ENCODE measurements at places on chromosomes 2 and 18.

DNA sequence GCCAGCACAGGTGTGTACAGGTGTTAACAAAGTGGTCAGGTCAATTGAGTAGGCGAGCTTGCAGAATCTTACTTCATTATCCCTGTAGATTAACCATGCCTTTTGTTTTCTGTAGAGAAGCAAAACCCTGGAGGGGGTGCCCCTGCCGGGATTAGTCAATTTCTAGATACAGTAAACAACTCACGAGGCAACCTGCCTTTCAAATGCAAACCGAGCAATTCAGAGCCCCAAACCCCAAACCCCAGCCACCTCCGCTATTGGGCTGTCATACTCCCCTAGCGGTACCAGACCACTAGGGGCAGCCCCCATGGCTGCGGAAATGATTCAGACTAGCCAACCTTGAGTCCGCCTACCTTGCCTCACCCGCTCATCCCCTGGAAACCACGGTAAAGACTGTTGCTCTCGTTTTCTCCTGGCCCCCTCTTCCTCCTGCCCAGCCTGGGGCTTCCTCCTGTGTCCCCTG is 61.4 kb upstream of the KIF5C start:
- peak; percentile 89 for DNase-seq

- DNase-seq, result no peak
Observed at GRCh38 chr2:152413228-152414030, 78.5 kb downstream of the FMNL2 start.

DNA sequence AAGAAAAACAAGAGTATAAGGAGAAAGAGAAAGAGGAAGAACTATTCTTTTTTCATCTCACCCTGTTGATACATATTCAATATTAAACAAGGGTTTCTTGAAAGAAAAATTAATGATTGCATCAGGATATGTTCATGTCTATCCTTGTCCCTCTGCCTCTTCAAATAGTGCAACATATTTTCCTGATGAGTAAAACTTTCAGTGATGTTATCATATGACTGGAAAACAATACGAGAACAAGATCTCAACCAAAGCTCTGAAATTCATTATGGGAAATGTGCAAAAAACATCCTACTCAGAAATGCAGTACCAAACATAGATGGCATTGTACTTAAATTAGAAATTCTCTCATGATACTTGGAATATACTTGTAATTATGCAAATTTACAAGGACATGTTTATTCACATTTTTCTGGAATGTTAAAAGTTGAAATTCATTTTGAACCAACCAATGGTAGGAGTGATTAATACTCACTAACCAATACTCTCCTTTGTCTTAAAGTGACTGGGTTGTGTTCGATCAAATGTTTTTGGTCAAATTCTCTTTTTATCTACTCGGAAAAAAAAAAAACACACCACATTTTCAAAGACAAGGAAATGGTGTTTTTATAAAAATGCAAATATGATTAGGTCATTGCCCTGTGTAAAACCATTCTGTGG is 148.9 kb upstream of the GULP1 start:
- no peak for DNase-seq

GRCh38 chr2:234451852-234452625 is 44.8 kb downstream of the ARL4C start:
- DNase-seq, result no peak

DNA sequence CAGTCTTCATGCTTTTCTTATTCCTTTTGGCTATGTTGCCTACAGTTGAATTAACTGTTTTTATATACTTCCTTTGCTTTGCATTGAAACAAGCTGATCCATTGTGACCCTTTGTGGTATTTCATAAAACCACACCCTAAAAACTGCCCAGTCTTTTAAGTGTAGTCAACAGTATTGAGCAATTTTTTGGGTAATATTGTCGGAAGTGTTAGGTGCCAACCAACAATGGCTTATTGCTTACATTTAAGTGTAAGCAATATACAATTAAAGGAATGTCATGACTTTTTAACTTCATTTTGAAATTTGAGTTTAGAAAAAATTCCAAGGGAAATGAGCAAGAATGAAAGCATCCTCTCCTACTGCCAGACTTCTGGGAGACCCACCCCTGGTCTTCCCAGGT is 174.1 kb downstream of the NEDD4L start:
- no peak for DNase-seq

DNA sequence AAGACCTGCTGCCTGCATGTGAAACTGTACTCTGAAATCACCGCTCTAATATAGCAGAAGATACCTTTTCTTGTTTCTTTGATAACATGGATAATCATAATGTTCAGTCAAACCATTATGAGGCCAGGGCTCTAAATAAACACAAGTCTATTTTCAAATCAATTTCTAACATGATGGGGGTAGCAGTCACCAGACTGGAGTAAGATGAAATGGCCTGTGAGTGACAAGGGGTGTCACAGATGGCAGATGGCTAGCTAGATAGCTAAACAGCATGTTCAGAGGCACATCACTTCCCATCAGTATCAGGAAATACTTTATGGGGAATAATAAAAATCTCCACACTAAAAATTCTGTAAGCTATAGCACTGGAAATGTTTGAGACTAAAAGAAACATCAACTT is 14.0 kb downstream of the MBD2 start:
- no peak for DNase-seq

GRCh38 chr2:158134655-158135054 is 33.0 kb downstream of the UPP2 start:
- DNase-seq, result no peak

- no peak for DNase-seq
Observed at GRCh38 chr18:79720359-79720733, 40.7 kb downstream of the CTDP1 start.

- no peak for DNase-seq
Observed at GRCh38 chr2:112850588-112850987, 14.0 kb upstream of the IL1B start.

GRCh38 chr18:77119101-77119850 is 13.3 kb downstream of the MBP start:
- no peak for DNase-seq

DNA sequence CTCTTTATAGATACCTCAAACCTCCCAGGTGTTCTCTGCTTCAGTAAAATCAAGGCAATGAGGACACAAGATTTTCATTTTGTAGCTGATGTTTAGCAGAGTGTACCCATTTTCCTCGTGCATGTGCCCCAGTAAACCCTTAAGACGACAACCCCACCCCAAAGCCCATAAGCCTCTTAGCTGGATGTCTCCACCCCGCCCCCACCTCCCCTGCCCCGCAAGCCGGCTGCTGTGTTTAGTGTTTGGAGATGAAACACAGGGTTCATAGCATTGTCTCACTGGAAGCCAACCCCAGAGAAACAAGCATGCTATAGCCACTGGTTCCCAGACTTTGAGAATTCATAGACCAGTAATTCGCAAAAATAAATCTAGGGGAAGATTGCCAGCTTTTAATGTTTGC is 5.8 kb upstream of the SAG start:
- DNase-seq, result no peak

DNA sequence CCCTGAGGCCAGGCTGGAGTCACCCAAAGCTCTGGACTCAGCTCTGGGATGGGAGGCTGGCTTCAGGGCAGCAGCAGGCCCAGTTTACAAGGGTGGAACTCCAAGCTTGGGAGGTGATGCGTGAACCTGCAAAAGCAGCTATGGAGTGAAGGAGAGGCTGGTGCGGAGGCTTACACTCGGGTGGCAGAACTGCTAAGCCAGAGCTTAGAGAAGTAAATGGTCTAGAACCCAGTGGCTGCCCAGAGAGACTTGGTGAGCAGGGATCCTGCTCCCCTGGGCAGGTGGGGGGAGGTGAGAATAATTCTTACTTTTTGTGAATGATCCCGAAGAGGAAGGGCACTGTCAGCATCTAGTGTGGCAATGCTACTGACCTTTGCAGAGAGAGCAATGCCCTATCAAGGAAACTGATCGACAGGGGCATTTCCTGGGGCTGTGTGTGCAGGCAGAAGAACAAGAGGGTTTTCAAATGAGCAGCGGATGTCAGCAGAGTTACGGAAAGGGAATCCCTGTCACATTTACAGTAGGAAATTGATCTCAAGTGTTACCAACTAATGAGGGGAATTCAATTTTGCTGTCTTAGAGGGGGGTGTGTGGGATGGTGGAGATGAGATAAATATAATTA is 80.4 kb downstream of the TGFA start:
- DNase-seq, result no peak

GRCh38 chr18:23177433-23178072 is 42.3 kb downstream of the CABLES1 start:
- no peak for DNase-seq

- no peak for DNase-seq
Observed at GRCh38 chr2:36379710-36380448, 24.3 kb downstream of the CRIM1 start.

GRCh38 chr2:241968417-241968816 is 98.9 kb downstream of the RTP5 start:
- no peak for DNase-seq

GRCh38 chr2:219252900-219253752 is at the start of gene TUBA4B:
Gene TUBA4B, plus strand, starts transcription at chr2:219253243. Its CDS starts 165 bp downstream, at chr2:219253408.
- DNase-seq, result peak; percentile 62

- no peak for DNase-seq
Observed at GRCh38 chr2:69831354-69831905, 2.0 kb downstream of the GMCL1 start.

- DNase-seq, result no peak
Observed at GRCh38 chr2:196213252-196213980, 42.0 kb upstream of the STK17B start.

- no peak for DNase-seq
Observed at GRCh38 chr2:175872005-175872348, 130.1 kb downstream of the LNPK start.

DNA sequence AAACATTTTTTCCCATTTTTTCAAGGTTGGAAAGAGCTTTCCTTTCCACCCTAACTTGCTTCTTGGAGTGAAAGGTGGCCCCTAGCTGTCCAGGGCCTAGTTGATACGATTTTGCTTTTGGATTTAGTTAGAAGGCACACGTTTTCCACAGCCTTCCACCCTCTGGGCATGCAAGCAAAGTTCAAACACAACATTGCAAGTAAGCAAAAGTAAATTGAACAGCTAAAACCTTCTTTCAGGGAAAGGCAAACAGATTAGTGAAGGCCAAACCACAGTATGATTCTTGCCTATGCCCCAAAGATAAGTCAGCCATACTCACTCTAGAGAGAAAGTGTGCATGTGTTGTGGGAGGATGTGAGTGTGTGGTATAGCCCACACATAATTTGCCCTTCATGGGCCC is 273.7 kb upstream of the KLHL29 start:
- no peak for DNase-seq

- peak; percentile 44 for DNase-seq
Observed at GRCh38 chr2:230713331-230714135, 891 bp downstream of the CAB39 start.

DNA sequence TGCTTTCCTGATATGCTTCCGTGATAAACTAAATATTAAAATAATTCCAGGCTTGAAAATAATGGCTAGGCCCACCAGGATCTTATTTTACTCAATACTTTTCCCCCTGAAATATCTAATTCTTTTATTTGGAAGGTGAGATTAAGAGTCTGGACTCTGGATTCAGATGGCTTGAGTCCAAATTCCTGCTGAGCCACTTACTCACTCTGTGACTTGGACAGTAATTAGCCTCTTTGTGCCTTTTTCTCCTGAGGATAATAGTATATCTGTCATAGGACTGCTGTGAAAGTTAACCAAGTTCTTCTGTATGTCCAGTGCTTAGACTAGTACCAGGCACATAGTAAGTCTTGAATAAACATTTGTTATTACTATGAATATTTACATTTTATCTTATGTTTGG is 127.3 kb upstream of the ERBB4 start:
- DNase-seq, result no peak

DNA sequence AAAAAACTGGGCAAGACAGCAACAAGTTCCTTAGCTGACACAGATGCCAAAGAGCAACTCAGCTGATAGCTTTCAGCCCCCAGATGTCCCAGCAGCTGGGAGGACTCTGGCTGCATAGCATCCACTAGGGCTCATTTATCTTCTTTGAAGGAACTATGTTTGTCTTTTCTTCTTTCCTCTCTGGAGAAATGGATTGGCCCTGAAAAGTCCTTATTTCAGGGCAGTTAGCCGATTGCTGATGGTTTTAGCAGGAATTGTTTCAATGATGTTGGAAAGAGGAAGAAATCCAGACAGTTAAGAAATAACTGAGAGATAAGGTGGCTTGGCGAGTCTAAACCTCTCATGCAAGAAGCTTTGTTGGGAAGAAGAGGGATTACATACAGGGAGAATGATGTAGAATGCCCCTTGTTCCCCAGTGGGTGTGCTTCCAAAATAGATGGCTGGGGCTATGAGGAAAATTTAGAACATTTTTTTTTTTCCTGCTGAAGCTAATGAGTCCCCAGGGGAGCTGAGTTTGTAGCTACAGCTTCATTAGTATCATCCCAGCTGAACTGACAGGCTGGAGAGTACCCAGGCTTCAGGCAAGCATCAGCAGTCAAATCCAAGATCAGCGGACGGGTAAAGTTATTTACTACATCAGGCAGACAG is 33.6 kb upstream of the SERPINE2 start:
- DNase-seq, result no peak
